Central memory CD8-positive, alpha-beta T cell (primary cell): ENCODE measurements at places on chromosomes 2 and 18.

DNA sequence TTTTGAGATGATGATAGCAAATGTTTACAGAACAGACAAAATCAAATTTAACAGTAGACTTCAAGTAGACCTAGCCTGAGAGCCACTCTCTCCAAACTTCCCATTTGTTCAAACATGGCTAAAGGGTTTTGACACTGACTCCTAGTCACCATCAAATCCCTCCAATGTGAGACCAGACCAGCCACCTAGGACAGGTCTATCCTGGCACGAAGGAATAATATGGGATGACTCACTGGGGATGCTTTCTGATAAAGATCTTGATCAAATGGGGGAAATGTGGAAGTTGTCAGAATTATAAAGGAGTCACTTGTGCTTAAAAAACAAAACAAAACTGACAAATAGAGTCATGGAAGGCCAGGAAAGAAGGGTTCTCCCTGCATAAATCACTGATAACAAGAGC lies 95.7 kb downstream of the EDAR start:
- no peak overlapping the region for H3K4me3 ChIP-seq
- H3K4me1 ChIP-seq, result no peaks in the 10 kb centered on the region
- peaks cover 3% of the 10 kb centered on the region for H3K36me3 ChIP-seq
- no peak overlapping the region for H3K27ac ChIP-seq
- H3K27me3 ChIP-seq, result peaks cover 4% of the 10 kb centered on the region

GRCh38 chr2:205775097-205775877 lies 93.0 kb downstream of the NRP2 start:
- H3K4me3 ChIP-seq, result no peak overlapping the region
- H3K36me3 ChIP-seq, result no peaks in the 10 kb centered on the region
- H3K27ac ChIP-seq, result no peak overlapping the region
- no peaks in the 10 kb centered on the region for H3K4me1 ChIP-seq

- no peaks in the 10 kb centered on the region for H3K4me1 ChIP-seq
- peaks cover 20% of the 10 kb centered on the region for H3K36me3 ChIP-seq
- no peak overlapping the region for H3K4me3 ChIP-seq
Observed at GRCh38 chr2:218631837-218632236, 24.1 kb downstream of the PLCD4 start.

GRCh38 chr2:169923977-169924376 lies 96.7 kb downstream of the UBR3 start:
- H3K36me3 ChIP-seq, result peaks cover 17% of the 10 kb centered on the region
- no peaks in the 10 kb centered on the region for H3K4me1 ChIP-seq
- H3K27me3 ChIP-seq, result no peaks in the 10 kb centered on the region
- peak overlapping the region; percentile 44 for H3K27ac ChIP-seq

GRCh38 chr2:142308744-142309143 lies 177.9 kb upstream of the LRP1B start:
- H3K27me3 ChIP-seq, result no peaks in the 10 kb centered on the region
- no peak overlapping the region for H3K27ac ChIP-seq
- no peak for DNase-seq
- no peaks in the 10 kb centered on the region for H3K4me1 ChIP-seq
- no peaks in the 10 kb centered on the region for H3K36me3 ChIP-seq
- H3K4me3 ChIP-seq, result no peak overlapping the region

- no peaks in the 10 kb centered on the region for H3K27me3 ChIP-seq
- DNase-seq, result no peak
- H3K36me3 ChIP-seq, result peaks cover 16% of the 10 kb centered on the region
- peaks cover 43% of the 10 kb centered on the region for H3K4me1 ChIP-seq
- H3K27ac ChIP-seq, result no peak overlapping the region
Observed at GRCh38 chr2:20818820-20819219, 4.1 kb downstream of the LDAH start.

GRCh38 chr18:2303517-2304238 lies 267.6 kb downstream of the METTL4 start:
- H3K27me3 ChIP-seq, result peaks cover 57% of the 10 kb centered on the region
- no peak for DNase-seq
- no peak overlapping the region for H3K27ac ChIP-seq
- no peaks in the 10 kb centered on the region for H3K4me1 ChIP-seq
- H3K36me3 ChIP-seq, result no peaks in the 10 kb centered on the region

DNA sequence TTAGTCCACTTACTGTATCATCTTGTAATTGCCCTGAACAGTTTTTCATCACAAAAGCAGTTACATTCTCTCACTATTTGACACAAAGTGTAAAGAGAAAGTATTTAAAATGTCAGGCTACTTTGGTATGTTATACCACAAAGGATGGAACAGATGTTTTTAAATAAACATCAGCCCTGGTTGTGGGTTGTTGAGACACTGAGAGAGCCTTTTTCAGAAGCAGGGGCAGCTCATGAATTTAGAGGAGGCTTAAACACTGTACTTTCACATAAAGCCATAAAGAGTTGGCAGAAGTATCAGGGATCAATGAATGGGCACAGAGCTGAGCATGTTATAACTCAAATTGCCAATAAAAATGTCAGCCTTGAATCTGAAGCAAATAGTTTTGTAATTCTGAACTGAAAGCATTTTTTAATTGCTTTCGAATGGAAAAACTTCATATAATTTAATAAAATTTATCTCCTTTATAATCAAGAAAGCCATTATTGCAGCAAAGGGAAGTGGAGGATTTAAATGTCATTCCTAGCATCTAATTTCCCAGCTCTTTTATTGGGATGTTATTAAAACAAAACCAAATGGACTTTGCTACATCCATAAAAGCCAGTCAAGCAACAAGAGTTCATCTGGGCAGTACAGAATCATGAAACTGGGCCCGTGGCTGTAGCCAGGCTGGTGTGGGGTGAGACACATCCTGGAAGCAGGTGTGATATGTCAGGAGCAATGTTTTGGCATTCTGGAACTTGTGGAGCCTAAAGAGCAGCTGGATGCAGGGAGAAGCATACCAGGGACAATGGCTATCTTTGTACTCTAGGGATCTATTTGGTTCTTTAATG lies 95.1 kb upstream of the NT5C1B start:
- H3K36me3 ChIP-seq, result no peaks in the 10 kb centered on the region
- no peak overlapping the region for H3K4me3 ChIP-seq
- DNase-seq, result no peak
- no peaks in the 10 kb centered on the region for H3K27me3 ChIP-seq
- H3K27ac ChIP-seq, result no peak overlapping the region
- H3K4me1 ChIP-seq, result peaks cover 9% of the 10 kb centered on the region

- H3K27ac ChIP-seq, result no peak overlapping the region
Observed at GRCh38 chr2:160816916-160817499, 323.4 kb upstream of the RBMS1 start.

GRCh38 chr2:173043476-173043875 lies 32.2 kb upstream of the MAP3K20 start:
- no peak overlapping the region for H3K27ac ChIP-seq
- H3K4me3 ChIP-seq, result no peak overlapping the region
- no peaks in the 10 kb centered on the region for H3K36me3 ChIP-seq
- H3K27me3 ChIP-seq, result no peaks in the 10 kb centered on the region
- H3K4me1 ChIP-seq, result no peaks in the 10 kb centered on the region
- no peak for DNase-seq

- no peak overlapping the region for H3K4me3 ChIP-seq
- peaks cover 24% of the 10 kb centered on the region for H3K4me1 ChIP-seq
- H3K27me3 ChIP-seq, result no peaks in the 10 kb centered on the region
- H3K27ac ChIP-seq, result no peak overlapping the region
- DNase-seq, result no peak
Observed at GRCh38 chr2:135740206-135740605, 1.4 kb upstream of the UBXN4 start.

GRCh38 chr2:134976074-134976702 lies 57.6 kb downstream of the CCNT2 start:
- H3K4me3 ChIP-seq, result no peak overlapping the region
- peaks cover 1% of the 10 kb centered on the region for H3K36me3 ChIP-seq
- no peak overlapping the region for H3K27ac ChIP-seq
- no peaks in the 10 kb centered on the region for H3K4me1 ChIP-seq
